HT1080 (cell line): ENCODE measurements at places on chromosomes 12 and 14. TPM values are rescaled to one million over a fixed set of nuclear protein-coding genes. Genes with fewer than 3 reads are reported as not detected.

- DNase-seq: no peak
Observed at GRCh38 chr14:102764220-102764671, 13.0 kb upstream of the TRAF3 start.

DNA sequence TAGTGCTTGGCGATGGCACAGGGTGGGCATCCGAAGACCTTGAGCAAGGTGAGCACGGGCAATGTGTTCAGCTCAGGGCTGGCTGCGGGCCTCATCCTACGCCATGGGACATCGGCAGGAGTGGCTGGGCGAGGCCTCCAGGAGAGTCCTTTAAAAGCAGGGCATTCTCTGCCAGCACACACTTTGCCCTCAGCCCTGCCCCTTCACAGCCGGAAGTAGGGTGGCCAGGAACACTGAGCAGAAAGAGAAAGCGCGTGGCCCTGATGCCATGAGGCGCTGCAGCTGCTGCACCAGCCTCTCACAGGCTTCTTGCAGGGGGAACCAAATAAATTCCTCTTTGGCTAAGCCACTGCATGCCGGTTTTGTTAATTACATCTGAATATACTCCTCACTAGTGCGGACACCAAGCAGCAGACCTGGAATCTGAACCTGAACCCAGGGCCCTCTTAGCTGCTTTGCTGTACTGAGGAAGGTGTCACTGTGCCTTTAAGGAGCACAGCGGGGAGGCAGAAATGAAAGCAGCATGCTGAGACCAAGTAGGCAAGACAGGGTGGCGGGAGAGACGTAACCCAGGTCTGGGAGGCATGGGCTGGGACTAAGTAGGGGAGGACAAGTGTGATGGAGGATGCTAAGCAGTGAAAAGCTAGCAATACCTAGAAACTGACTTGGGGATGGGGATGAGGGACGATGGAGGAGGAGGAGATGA, 155.2 kb downstream of the TTC7B start:
- DNase-seq: no peak

GRCh38 chr14:90578283-90578985, 181.6 kb downstream of the CALM1 start:
- DNase-seq: no peak

- DNase-seq: peak; percentile 43
Observed at GRCh38 chr14:56422703-56423213, 156.8 kb upstream of the TMEM260 start.

- no peak for DNase-seq
Observed at GRCh38 chr14:89190765-89191513, 226.1 kb downstream of the FOXN3 start.

GRCh38 chr12:13471471-13471870, 274.9 kb downstream of the EMP1 start:
- DNase-seq: no peak

- DNase-seq: no peak
Observed at GRCh38 chr14:104883681-104884361, 18.8 kb downstream of the CEP170B start.

DNA sequence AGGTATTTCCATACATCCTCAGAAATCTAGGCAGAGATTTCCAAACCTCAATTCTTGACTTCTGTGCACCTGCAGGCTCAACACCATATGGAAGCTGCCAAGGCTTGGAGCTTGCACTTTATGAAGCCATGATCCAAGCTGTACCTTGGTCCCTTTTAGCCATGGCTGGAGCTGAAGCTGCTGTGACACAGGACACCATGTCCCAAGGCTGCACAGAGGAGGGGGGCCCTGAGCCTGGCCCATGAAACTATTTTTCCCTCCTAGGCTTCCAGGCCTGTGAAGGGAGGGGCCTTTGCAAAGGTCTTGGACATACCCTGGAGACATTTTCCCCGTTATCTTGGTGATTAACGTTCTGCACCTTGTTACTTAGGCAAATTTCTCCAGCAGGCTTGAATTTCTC, 110.5 kb downstream of the IGF1 start:
- DNase-seq: no peak

GRCh38 chr12:115012861-115013235, 328.9 kb upstream of the TBX3 start:
- DNase-seq: no peak

DNA sequence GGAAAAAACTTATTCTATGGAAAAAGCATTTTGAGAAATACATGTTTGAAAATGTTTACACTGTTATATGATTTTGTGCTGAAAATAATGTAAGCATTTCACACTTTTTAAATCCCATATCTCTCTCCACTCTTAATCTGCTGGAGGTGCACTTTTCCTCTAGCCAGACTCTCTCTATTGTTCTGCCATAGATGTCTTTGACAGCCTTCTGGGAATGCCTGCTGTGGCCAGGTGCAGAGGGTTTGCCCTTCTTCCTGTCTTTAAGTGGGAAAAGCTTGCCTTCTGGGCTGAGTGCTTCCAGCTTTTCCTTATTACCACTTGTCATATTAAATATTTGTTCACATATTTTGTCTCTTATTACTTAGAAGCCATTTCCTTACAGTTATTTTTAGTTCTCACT, 60.1 kb upstream of the PPM1H start:
- no peak for DNase-seq

DNA sequence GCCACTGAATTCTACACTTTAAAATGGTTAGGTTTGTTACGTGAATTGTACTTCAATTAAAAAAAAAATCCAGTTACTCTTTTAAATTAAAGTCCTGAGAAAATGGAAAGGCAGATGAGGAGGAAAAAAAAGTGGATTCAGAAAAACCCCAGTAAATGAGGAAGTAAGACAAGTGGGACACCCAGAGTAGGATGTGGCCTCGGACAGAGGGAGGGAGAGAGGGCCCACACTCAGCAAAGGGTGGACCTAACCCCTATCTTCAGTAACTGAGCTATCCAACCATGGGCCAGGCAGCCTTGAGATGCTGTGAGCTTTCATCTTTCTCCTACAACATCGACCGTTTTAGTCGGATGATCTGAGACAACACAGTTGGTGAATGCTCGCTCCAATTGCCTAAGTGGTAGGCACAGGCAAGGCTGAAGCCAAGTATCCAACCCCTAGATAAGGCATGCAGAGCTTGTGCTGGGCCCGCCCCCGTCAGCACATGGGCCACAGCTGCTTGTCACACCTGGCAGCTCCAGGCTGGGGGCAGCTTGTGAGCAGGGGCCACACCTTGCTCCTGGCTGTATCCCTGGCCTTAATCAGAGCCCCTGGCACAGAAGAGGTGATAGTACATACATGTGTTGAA, 142.1 kb downstream of the TTC7B start:
- no peak for DNase-seq

GPR162 gene
- total RNA-seq: 7.2 and 8.7 TPM in 2 replicates

GPR84 gene
- not detected in 2 replicates for total RNA-seq

RNASE13 gene
- total RNA-seq: not detected in 2 replicates

CMKLR1 gene
- 0.21 TPM in 1 of 2 replicates, not detected in the other for total RNA-seq

ART4 gene
- total RNA-seq: not detected in 2 replicates

PAPLN gene
- total RNA-seq: 1.5 and 1.9 TPM in 2 replicates
